ENCODE measurements at places on chromosomes 6 and 20.

GRCh38 chr6:165883851-165884640 lies 221.0 kb upstream of the PDE10A start:
- no peak for DNase-seq

GRCh38 chr6:41163419-41163717 lies 452 bp upstream of the TREM2 start:
- no peak for DNase-seq

- no peak for DNase-seq
Observed at GRCh38 chr6:119612911-119613381, 263.4 kb upstream of the MAN1A1 start.

DNA sequence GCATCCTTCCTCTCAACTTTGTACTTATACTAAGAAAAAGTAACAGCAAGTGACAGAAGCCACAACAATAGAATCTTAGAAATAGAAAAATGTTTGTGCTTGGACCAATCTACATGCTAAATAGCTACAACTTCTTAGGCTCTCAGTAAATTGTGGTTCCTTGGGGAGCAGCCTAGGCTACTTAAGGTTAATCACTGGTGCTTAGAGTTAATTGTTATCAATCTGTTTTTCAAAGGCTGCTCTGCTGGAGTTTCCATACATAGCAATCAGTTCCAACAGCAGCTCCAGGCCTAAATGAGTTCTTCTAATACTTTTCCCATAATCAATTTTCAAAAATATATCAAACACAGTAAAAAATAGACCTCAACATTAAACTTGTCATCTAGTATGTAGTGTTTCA lies 571.4 kb downstream of the EPHA7 start:
- DNase-seq, result no peak

GRCh38 chr20:54255157-54255556 lies 47.3 kb downstream of the PFDN4 start:
- DNase-seq, result no peak

DNA sequence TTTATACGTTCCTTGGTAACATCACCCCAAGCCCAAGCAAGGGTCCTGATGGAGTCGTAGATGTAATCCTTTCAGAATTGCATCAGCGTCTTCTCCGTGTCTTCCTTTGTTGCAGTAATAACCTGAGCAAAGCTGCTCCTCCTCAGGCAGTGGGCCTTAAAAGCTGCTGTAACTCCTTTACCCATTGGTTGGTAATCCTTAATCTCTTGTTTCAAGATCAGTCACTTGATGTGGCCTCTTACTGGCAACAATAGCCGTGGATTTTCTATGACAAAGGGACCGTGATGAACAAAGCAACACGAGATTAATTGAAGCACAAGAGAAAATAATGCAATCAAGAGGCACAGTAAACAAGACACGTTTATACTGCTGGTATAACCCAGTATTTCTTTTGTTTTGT lies 44.6 kb downstream of the ALDH5A1 start:
- DNase-seq, result no peak

DNA sequence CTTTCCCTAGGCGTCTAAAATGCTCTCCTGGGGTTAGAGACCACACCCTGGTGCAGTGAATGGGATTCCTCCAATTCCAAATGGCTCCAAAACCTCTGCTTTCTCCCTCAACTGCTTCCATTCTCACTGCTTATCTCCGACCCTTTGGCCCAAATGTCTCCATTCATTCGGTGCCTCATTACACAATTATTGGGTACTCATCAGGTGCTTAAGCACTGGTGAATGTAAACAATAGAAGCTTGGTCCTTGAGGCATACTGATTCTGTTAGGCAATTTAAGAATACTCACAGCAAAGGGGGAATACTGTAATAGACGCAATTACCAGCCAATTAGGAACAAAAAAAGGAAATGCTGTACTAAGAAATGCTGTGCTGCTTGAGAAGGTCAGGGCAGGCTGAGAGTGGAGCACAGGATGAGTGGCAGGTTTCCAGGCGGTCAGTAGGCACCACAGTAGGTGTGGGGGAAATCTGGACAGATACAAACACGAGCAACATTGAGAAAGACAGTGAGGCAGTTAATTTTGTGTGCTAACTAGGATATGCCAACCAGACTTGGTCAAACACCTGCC lies 23.0 kb downstream of the GMDS start:
- no peak for DNase-seq

DNA sequence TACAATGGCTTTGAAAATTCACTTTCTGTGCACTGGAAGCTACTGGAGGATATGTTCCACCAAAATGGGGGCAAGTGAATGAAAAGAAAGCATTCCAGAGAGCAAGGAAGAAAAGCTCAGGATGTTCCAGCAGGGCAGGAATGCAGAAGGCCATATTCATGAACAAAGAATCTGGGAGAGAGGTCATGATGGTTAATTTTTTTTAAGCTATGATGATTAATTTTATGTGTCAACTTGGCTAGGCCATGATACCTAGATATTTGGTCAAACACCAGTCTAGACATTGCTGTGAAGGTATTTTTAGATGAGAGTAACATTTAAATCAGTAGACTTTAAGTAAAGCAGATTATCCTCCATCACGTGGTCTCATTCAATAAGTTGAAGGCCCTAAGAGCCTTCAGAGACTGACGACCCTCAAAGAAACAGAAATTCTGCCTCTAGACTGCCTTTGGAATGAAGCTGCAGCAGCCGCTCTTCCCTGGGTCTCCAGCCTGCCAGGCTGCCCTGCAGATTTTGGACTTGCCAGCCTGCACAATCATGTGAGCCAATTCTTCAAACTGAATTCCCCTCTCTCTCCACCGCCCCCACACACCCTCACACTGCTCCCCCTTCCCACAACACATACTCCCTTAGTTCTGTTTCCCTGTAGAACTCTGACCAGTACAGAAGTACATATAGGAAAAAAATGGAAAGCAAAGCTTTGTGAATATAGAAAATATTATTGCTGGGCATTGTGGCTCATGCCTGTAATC lies 20.1 kb upstream of the GCM1 start:
- DNase-seq, result no peak

- no peak for DNase-seq
Observed at GRCh38 chr6:51349857-51350256, 531.2 kb downstream of the TFAP2B start.

DNA sequence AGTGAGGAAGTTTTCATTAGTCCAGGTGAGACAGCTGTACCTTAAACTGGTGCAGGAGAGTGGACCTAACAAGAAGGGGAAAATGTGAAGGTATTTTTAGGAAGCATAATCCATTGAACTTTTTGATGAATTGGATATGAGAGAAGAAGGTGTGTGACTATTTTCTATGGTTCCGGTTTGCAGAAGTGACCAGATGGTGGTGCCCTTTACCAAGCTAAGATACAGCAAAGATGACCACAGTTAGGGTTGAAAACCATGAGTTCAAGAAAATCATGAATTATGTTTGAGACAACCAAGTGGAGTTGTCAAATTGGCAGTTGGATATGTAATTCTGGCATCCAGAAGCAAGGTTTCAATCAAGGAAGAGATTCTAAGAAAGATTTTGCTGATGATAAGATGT lies 61.9 kb upstream of the NRSN1 start:
- no peak for DNase-seq

GRCh38 chr20:2349801-2350200 lies 30.9 kb upstream of the TGM6 start:
- no peak for DNase-seq

DNA sequence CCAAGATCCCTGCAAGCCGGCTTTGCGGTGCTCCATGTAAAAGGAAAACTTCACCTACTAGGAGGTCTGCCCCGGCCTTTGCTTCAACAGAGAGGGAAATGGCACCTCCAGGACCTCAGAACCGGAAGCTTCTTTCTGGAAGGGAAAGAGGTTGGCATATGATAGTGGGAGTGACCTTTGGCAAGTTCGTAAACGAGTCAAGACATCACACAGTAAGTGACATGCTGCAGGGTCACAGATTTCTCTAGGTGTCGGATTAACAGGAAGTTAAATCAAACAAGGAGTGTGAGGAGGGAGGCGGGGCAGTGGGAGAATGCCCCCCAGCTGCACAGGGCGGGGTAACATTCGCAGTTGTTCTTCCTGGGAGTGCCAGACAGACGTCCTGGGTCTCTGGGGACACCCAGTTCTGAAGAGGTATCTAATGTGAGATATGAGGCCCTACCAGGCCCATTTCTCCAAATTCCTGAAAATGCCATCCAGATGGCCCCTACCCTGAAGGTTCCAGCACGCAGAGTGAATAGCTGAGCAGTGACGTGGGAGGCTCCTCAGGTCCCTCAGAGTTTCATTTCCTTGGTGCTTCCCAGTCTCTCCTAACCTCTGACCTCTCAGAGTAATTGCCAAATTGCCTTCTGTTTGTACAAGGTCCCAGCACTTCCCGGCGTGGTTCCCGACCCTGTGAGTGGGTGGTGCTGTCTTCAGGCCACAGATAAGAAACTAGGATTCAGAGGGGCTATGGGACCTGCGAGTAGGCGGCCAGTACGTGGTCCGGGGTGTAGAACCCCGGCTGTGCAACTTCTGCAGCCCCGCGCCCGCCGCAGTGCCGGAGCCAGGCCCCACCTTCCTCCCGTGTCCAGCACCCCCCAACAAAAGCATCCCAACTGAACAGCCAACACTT lies 1.9 kb downstream of the RRBP1 start:
- DNase-seq, result peak; percentile 50

- no peak for DNase-seq
Observed at GRCh38 chr20:10807013-10807412, 133.2 kb upstream of the JAG1 start.

GRCh38 chr6:71287038-71287437 lies 1.6 kb upstream of the OGFRL1 start:
- peak; percentile 29 for DNase-seq

- no peak for DNase-seq
Observed at GRCh38 chr6:84498905-84499304, 265.5 kb downstream of the TBX18 start.

DNA sequence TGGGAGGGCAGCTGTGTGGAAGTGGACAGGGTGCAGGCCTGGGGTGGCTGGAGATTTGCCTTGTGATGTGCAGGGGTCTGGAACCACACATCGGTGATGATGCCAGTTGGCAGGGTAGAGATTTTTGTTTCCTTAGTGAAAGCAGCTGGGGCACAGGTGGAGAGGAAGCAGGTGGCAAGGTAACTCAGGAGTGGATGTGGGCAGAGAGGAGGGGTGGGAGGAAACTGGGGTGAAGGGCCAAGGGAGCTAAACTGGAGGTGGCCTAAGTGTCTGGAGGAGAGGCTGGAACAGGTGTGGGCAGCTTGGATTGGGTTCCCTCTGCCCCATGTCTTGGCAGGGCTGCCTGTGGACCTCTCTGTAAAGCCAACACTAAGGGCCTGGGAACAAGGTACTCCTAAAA lies 4.7 kb upstream of the SCUBE3 start:
- DNase-seq, result no peak

GRCh38 chr6:98958776-98959175 lies 11.0 kb upstream of the FBXL4 start:
- no peak for DNase-seq

DNA sequence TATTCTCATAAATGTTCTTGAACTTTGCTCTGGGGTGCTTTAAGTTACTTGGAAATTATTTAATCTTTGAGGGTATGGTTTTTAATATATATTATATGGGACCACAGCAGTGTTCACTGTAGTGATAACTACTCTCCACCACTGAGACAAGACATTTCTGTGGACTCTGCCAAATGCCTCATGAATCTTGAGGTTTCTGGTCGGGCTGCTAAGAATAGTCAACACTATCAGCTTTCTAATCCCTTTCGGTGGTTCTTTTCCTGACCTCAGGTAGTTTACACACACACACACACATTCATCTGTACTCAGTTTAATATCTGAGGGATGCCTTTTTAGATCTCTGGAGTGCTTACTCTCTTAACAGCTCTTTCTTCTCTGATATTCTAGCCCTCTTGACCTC lies 500.7 kb downstream of the MAFB start:
- DNase-seq, result no peak

DNA sequence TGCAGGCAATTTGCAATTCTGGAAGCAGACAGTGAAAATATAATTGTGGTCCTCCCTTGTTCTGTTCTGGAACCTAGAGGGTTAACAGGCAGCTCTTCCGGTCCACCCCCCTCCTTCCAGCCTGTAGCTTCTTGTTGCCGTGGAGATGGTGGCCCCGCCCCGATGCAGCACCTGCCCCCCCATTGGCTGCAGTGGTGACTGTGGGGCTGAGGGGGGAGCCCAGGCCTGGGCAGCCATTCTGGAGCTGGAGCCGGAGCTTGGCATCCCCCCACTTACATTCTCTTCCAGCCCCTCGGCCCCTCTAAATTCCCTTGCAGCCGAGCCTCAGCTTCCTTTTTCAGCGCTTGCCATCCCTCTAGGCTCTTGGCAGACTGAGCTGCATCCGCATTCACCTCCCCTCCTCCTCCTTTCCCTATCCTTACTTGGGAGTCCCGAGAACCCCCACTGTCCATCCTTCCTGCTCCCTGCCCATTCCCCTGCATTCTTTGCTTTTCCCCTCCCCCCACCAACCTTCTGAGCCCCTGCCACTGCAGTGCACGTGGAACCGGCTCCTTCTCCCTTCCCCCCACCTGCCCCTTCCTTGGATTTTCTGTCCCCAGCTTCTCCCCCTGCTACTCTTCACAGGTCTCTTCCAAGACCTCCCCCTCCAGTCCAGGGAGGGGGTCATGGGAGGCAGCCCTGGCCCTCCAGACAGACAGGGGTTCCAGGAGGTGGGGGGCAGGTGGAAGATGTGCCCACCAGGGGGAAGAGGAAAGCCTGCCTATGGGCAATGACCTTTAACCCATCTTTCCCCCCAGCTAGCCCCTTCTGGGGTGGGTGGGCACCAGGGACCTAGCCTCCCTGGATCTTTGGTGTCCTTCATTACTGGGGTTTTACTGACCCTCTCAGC lies 11.4 kb downstream of the SYNGAP1 start:
- peak; percentile 86 for DNase-seq

- DNase-seq, result no peak
Observed at GRCh38 chr20:35134880-35135279, 12.3 kb downstream of the EDEM2 start.

DNA sequence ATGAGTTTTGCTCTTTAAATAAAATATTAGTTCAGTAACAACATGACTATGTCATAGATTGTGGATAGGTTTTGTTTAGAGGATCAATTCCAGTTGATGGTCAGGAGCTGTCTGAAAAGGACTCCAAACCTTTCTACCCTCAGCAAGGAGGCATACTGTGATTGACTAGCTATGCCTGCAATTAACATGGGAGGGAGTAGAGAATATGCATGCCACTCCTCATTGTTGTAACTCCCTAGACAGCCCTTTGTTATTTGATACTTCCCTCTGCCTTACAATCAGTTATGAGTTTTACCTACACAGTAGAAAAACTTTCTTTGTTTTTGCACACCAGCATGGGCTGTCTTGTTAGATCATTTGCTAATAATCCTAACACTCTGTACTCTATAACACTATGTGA lies 1418.5 kb downstream of the KHDRBS2 start:
- no peak for DNase-seq

DNA sequence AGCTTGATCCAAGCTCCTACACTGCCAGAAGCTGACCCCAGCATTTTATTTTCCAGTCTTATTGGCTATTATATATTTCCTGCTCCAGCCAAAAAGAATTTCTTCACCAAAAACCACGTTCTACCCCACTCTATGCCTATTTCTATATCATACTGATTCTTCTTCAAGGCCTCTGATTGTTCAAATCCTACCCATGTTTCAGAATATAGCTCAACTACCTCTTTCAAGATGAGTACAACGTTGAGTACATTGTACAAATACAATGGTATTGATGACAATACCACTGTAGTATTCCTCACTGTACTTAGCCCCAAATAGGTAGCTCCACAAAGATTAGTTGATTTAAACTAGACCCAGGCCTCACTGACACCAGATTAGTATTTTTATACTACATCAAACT lies 31.0 kb downstream of the ASCC3 start:
- DNase-seq, result no peak

All from CD4-positive, alpha-beta T cell (primary cell).